ENCODE measurements at places on chromosomes 4 and X. TPM values are rescaled to one million over a fixed set of nuclear protein-coding genes. Genes with fewer than 3 reads are reported as not detected.

GRCh38 chr4:120773641-120774040, 148.9 kb downstream of the PRDM5 start:
- DNase-seq = no peak

DNA sequence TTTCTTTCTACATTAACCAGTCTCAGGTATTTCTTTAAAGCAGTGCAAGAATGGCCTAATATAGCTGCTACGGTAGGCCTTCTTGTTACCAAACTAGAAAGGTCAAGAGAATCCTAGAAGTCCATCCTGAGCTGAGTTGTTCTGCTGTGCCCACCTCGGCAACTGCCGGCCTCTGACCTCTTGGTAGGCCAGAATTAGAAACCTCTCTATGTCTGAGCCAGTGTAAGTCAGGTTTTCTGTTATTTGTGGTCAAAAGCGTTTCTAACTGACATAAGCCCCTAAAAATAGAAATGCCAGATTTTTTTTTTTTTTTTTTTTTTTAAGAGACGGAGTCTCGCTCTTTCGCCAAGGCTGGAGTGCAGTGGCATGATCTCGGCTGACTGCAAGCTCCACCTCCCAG, 43.1 kb downstream of the SOWAHB start:
- DNase-seq = no peak

The DIAPH2 gene
- polyA plus RNA-seq = 6.9 TPM

GRCh38 chr4:6563935-6564645, 10.9 kb upstream of the MAN2B2 start:
- no peak for DNase-seq

- DNase-seq = no peak
These were observed 44.4 kb downstream of the METTL14 start for GRCh38 chr4:118729287-118730286.

DNA sequence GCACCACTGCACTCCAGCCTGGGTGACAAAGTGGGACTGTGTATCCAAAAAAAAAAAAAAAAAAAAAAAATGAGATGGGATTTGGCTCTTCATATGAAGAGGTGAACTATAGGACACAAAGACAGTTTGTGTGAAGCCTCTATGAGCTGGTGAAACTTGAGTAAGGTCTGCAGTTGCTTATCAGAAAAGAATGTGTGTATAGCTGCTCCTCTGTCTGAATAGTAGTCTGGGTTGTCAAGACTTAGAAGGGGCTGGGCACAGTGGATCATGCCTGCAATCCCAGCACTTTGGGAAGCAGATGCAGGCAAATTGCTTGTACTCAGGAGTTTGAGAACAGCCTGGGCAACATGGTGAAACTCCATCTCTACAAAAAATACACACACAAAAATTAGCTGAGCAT, 82.8 kb downstream of the ARSF start:
- DNase-seq = no peak

GRCh38 chr4:185936650-185937376, 124.8 kb upstream of the SORBS2 start:
- no peak for DNase-seq

DNA sequence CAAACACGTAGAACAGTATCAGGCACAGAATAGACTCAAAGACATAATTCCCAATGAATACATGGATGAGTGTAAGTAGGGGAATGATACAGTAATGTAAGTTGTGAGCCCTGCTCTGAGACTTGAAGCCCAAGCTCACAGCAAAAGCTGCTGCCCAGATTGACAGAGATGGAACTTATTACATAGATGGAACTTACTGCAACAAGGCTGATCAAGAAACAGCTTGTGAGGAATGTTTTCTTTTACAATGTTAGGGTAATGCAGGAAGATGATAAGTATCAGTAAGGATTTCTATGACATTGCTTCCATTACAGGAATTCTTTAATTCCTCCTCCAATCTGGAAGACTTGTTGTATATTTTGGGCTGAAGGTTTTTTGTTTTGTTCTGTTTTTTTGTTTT, 278.4 kb downstream of the IL15 start:
- no peak for DNase-seq

DNA sequence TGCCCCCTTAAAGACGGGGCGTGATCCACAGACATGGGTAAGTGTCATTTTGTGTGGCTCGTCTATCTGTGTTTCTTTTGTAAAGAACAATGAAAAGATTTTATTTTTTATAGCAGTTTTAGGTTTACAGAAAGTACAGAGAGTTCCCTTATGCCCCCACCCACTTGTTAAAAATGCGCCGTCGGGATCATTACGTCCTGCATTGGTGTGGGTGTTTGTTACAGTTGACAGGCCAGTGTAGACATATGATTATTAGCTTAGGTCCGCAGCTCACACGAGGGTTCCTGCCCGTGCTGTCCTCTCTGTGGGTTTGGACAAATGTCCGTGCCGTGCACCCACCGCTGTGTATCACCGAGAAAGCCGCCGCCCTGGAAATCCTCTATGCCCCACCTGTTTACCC, 50.5 kb downstream of the RGS12 start:
- no peak for DNase-seq

The ANAPC10 gene
- 28.1 TPM for polyA plus RNA-seq

- DNase-seq = no peak
These were observed 793.3 kb upstream of the MAGEB2 start for GRCh38 chrX:29422034-29422433.

GRCh38 chrX:99795495-99795894, 614.6 kb downstream of the PCDH19 start:
- no peak for DNase-seq

The APBB2 gene
- polyA plus RNA-seq = 59.4 TPM

GRCh38 chr4:122832732-122833131, 6.1 kb downstream of the FGF2 start:
- DNase-seq = no peak
